ENCODE measurements at places on chromosomes 4 and X.

DNA sequence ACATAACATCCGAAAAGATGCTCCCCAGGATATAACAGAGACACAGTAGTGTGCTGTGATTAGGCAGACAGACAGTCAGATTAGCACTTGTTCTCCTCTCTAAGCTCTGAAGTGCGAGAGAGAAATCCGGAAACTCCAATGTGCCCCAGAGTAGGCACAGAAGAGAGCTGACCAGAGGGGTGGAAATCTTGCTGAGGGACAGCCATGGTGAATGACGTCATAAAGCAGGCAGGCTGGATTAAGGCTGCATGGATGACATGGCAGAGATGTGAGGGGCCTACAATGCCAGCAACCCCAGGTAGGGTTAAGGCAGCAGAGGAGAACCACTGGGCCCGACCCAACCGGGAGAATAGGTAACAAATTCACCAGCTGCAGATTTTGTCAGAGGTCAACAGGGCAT is 53.3 kb downstream of the MEPE start:
- no peak for DNase-seq

DNA sequence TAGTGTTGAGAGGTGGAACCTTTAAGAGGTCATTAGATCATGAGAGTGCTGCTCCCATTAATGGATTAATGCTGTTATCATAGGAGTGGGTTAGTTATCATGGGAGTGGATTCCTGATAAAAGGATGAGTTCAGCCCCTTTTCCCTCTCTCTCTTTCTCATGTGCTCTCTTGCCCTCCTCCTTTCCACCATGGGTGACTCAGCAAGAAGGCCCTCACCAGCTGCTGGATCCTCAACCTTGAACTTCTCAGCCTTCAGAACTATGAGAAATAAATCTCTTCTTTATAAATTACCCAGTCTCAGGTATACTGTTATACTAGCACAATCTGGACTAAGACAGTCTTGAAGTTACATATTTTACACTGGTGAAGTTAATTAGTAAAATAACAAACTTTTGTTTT is 10.0 kb upstream of the CDKL5 start:
- DNase-seq: no peak

DNA sequence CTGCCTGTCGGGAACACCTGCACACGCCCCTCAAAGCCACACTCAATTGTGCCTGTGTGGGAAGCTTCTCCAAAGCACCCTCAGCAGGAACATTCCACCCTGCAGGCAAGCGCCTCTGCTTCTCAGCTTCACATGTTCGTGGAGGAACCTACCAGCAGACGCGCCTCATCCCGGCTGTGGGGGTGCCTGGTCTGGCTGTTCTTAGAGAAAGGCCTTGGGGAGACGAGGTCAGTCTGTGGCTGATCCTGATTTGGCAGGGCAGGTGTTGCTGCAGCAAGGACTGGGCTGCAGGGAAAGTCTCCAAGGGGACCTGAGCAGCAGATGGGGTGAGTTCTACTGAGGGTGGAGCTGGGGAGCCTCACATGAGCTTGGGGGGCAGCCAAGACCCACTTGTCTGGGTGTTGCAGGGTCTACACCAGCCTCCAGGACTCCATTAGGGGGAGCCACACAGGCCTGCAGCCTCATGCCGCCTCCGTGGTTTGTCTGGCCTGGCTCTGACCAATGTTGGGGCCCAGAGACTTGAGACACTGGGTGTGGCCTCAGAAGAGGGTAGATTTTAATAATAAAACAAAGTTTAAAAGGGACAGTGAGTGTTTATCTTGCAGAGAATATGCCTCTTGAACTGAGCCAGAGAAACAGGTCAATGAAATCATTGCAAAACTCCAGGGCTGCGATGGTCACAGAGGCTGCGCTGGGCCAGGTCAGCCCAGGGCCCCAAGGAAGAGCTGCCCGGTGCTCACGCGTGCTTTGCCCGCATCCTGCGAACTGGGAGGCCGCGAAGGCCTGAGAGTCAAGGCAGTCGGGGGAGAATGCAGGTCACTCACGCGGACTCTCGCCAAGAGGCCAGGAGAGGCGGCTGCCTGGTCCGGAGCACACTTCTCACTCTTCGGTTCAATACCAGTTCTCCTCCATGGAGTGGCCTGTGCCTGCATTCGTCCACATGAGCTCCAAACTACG is 21.1 kb downstream of the RNF212 start:
- no peak for DNase-seq

- no peak for DNase-seq
These were observed 269.9 kb downstream of the CBLL2 start for GRCh38 chrX:22542641-22543040.

DNA sequence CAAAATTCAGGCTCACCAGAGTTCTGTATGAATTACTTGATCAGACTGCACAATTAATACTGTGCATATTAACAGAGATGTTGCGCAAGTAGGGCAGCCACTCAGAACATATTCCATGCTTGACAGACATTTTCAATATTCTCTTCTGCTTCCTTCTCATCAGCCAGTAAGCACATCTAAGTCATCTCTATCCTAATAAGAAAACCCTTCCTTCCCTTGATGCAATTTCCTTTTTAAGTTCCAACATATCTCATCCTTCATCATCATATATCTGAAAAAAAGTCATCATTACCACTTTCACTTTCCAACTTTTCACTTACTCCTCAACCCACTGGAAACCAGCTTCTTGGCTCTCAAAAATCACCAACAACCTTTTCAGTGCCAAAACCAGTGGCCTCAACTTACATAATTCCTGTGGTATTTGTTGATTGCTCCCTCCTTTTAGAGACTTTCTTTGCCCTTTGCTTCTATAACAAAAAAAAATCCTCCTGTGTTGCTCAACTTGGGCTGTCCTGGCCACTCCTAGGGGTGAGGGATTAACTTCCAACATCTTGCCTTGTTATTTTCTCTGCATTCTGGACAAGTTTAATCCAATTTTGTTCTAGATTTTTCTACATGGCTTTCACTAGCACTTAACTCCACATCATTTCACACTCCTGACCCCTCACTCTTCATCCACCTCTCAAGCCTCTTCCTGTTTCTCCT is 14.1 kb downstream of the MBNL3 start:
- no peak for DNase-seq

GRCh38 chr4:39931441-39931901 is 46.2 kb downstream of the PDS5A start:
- no peak for DNase-seq

DNA sequence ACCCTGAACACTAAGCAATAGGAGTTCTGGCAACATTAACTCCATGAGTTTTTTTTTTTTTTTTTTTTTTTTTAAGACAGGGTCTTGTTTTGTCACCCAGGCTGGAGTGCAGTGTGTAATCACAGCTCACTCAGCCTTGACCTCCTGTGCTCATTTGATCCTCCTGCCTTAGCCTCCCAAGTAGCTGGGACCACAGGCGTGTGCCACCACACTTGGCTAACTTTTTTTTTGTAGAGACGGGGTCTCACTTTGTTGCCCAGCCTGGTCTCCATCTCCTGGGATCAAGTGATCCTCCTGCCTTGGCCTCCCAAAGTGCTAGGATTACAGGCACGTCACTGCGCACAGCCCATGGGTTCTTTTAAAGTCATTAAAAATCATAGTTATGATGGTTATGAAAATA is 5.1 kb downstream of the RHOH start:
- DNase-seq: no peak

DNA sequence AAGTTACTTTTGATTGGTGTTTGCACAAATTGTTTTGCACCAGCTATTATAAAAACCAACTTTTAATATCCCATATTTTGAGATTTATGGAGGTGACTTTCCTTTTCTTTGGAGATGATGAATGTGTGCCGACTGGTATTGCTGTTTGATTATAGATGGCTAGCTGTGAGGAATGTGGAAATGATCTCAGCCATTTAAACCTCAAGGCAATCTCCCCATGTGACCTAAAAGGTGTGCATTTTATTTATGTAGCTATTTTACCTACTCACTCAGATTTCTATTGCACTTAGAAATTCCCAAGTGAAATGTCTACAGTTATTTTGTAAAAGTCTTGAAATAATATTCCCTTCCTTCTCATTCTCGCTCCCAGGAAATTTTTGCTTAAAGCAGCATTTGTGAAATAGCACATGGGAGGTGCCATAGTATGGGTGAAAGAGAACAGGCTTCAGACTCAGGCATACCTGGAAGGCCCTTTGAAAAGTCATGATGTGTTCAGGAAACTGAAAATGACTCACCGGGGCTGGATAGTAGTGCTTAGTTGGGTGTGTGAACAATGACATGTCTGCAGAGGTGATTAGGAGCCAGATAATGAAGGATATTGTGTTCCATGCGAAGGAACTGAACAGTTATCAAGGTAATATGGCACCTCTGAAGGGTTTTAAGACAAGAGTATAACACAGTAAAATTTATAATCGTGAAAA is 247.6 kb downstream of the CBLL2 start:
- DNase-seq: no peak

- DNase-seq: no peak
These were observed 123.6 kb upstream of the TET2 start for GRCh38 chr4:105022811-105023667.

GRCh38 chrX:17024886-17025285 is 78.4 kb downstream of the REPS2 start:
- DNase-seq: no peak

GRCh38 chr4:107826421-107826980 is 1.8 kb downstream of the SGMS2 start:
- DNase-seq: no peak

DNA sequence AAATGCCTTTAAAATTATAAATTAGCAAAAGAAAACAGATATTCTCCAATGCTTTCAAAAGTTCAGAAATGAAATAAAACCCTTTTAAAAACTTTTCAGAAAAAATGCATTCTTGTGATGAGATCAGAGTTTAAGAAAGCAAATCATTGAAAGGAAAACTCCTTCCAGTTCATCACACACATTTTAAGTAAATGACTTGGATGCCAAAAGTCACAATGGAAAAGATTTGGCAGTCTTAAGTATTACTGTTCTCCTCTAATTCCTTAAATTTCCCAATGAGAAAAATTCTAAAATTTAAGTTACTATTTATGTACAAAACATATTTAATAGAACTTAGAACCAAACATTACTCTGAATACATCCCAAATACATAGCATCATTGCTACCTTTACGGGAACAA is 21.1 kb downstream of the HOPX start:
- no peak for DNase-seq

- DNase-seq: no peak
These were observed 51.7 kb downstream of the GASK1B start for GRCh38 chr4:158121161-158121579.

DNA sequence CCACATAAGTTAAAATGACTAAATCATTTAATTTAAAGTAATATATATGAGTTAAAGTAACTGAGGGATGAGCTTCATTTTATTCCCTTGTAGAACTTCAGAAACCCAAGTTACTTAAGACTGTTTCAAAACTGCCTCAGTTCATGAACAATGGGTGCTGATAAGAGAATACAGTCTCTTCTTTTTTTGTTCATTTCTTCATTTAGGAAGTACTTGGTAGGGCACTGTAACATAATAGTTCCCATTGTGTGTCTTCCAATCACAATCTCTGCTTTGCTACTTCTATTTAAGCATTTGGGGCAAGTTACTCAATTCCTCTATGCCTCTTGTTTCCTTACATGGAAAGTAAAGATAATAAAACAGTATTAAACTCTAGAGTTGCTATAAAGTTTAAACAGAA is 50.4 kb downstream of the HHIP start:
- DNase-seq: no peak

DNA sequence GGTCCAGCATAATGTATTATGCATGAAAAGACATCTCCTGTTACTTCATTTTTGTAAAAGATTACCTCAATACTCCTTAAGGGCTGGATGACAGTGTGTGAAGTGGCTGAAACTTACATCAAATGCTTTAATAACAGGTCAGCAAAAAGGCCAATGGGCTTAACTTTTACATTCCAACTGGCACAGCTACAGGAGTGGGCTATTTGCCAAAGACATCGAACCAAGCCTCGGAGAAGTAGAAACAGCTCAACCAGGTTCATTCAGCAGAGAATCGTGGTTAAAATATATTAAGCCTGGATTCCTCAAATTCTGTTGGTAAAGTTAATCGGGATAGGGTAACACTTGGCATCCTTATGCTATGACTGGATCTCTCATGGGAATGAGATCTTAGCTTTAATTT is 639.7 kb downstream of the TRIML1 start:
- no peak for DNase-seq
